ENCODE measurements at places on chromosomes 5 and 9. TPM values are rescaled to one million over a fixed set of nuclear protein-coding genes. Genes with fewer than 3 reads are reported as not detected.
A peak's percentile ranks its signal among the peaks of the same experiment; 100 is the strongest.

- H3K4me1 ChIP-seq: no peaks in the 10 kb centered on the region
- no peaks in the 10 kb centered on the region for H3K36me3 ChIP-seq
- no peak overlapping the region for H3K27ac ChIP-seq
- H3K27me3 ChIP-seq: no peaks in the 10 kb centered on the region
These were observed 72.8 kb downstream of the PTTG1 start for GRCh38 chr5:160494451-160494850.

- H3K4me3 ChIP-seq: no peak overlapping the region
- no peak for DNase-seq
- no peaks in the 10 kb centered on the region for H3K4me1 ChIP-seq
- H3K36me3 ChIP-seq: no peaks in the 10 kb centered on the region
- H3K27ac ChIP-seq: no peak overlapping the region
These were observed 382.2 kb upstream of the TLE4 start for GRCh38 chr9:79189511-79189924.

- H3K36me3 ChIP-seq: no peaks in the 10 kb centered on the region
- DNase-seq: no peak
- H3K4me1 ChIP-seq: no peaks in the 10 kb centered on the region
- no peaks in the 10 kb centered on the region for H3K27me3 ChIP-seq
- H3K27ac ChIP-seq: no peak overlapping the region
These were observed 197.8 kb upstream of the NREP start for GRCh38 chr5:111954516-111955395.

GRCh38 chr5:134528556-134528955, 3.1 kb downstream of the JADE2 start:
- peak overlapping the region; percentile 99 for H3K27ac ChIP-seq
- peak overlapping the region; percentile 95 for H3K4me3 ChIP-seq
- DNase-seq: no peak
- H3K4me1 ChIP-seq: peaks cover 57% of the 10 kb centered on the region
- no peaks in the 10 kb centered on the region for H3K36me3 ChIP-seq

The GLIPR2 gene
- 29.8 TPM for polyA plus RNA-seq

DNA sequence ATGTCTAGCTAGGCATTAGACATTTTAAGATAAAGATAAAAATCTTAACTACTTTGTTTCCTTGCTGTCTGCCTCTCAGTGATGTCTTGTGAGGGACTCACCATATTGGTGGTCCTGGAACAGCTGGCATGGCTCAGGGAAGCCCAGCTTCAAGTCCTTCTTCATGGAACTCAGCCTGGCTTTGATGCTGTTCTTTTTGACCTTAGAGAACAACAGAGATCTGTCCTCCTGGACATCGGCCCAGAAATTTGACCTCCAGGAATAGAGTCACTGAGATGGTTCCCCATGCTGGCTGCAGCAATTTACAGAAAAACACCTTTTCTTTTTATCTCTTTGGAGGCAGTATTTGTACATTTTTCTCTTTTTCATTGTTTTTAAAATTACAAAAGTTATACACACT, 235.5 kb upstream of the WWC1 start:
- no peak overlapping the region for H3K4me3 ChIP-seq
- no peak for DNase-seq
- no peaks in the 10 kb centered on the region for H3K36me3 ChIP-seq
- H3K27me3 ChIP-seq: no peaks in the 10 kb centered on the region

- no peak overlapping the region for H3K27ac ChIP-seq
- H3K4me3 ChIP-seq: peak overlapping the region; percentile 44
- peaks cover 18% of the 10 kb centered on the region for H3K4me1 ChIP-seq
- no peaks in the 10 kb centered on the region for H3K36me3 ChIP-seq
- no peak for DNase-seq
- H3K27me3 ChIP-seq: peaks cover 100% of the 10 kb centered on the region
These were observed 202.5 kb downstream of the MEF2C start for GRCh38 chr5:88680253-88681132.

The ABLIM3 gene
- 6.5 TPM for polyA plus RNA-seq

GRCh38 chr9:14193328-14193990, 120.5 kb downstream of the NFIB start:
- H3K27me3 ChIP-seq: no peaks in the 10 kb centered on the region
- H3K27ac ChIP-seq: no peak overlapping the region
- no peak for DNase-seq
